ENCODE measurements at places on chromosomes 6 and 20.

DNA sequence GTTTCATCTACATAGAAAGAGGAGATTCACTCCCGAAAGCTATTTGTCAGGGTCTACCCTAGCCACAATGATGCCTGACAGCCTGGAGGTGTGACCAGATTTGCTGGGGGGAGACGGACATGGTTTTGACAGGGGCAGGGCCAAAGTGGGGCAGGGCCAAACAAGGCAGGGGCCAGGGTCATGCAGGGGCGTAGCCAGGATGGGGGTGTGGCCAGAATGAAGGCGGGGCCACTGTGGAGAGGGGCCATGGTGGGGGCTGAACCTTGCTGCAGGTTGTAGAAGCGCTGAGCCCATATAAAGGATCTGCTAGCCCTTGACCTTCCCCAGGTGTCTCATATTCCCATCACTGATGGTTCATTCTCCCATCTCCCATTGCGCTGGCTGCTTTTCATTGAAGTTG lies 184.1 kb upstream of the SULF2 start:
- no peak for DNase-seq

- no peak for DNase-seq
These were observed 199.3 kb upstream of the SGK1 start for GRCh38 chr6:134517145-134517658.

GRCh38 chr6:82172594-82172993 lies 75.0 kb downstream of the IBTK start:
- no peak for DNase-seq

GRCh38 chr6:110392727-110393126 lies 22.6 kb downstream of the DDO start:
- DNase-seq: no peak

- DNase-seq: no peak
These were observed 131.5 kb downstream of the SOBP start for GRCh38 chr6:107621229-107621937.

- DNase-seq: no peak
These were observed 5.4 kb upstream of the GSTA5 start for GRCh38 chr6:52846002-52846401.

DNA sequence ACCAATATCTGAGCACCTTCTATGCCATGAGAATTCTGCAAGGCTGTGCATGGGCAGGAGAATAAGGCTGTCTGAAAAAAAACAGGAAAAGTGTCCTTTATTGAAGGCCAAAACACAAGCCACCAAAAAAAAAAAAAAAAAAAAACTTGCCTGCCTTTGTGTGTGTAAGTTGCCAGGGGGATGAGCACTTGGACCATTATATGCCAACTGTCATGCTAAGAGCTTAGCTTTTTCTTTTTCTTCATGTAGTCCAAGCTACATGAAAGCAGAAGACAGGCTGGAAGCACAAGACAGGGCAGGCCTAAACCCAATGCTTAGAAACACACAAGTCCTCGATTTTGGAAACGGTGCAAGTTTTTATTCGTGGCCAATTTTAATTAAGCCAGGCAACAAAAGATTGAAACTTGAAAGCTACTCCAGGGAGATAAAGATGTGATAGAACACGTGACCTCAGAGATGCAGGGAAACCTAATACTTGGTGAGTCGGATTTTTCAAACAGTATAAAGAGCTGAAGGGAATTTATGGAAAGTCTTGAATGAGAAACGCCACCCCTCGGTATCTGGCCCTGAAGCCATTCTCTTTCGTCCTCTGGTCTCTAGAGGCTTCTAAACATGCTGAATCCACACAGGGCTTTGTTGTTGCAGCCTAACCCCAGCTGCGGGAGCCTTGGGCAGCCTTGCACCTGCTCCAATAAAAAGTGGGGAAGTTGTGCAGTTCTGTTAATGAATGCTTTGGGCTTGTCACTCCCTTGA lies 8.6 kb downstream of the BMP7 start:
- DNase-seq: no peak

DNA sequence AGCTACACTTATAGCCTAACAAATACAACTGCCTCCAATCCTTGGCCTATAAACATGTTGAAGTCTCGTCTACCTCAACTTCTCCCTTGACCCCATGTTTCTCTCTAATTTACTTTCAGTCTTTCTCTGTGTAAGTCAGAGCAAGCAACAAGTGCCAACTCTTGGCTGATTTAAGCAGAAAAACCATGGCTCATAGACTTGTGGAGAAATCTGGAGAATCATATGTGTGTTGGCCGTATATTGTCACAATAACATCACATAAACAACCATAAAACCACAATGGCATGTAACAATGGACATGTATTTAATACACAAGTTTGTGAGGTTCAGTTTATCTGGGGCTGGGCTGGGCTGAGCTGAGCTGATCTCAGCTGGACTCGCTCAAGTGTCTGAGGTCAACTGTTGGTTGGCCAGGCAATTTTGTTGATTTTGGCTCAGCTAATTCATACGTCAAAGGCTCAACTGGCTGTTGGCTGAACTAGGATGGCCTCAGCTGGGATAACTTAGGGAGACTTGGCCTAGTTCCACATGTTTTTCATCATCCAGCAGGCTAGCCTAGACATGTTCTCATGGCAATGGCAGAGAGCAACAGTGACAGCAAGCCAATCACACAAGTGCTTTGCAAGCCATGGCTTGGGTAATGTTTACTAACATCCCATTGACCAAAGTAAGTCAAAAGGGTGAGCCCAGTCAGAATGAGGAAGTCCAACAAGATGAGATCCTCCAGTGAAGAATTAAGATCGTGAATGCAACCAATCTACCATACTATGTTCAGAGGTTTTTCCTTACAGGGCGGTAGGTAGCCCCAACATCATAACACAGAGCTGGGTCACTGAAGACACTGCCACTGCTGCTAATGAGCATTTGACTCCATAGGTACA lies 12.9 kb upstream of the TBC1D22B start:
- DNase-seq: no peak

GRCh38 chr20:32205843-32206759 lies 1.4 kb downstream of the PLAGL2 start:
- no peak for DNase-seq

GRCh38 chr6:170388113-170388512 lies 81.6 kb downstream of the FAM120B start:
- no peak for DNase-seq

DNA sequence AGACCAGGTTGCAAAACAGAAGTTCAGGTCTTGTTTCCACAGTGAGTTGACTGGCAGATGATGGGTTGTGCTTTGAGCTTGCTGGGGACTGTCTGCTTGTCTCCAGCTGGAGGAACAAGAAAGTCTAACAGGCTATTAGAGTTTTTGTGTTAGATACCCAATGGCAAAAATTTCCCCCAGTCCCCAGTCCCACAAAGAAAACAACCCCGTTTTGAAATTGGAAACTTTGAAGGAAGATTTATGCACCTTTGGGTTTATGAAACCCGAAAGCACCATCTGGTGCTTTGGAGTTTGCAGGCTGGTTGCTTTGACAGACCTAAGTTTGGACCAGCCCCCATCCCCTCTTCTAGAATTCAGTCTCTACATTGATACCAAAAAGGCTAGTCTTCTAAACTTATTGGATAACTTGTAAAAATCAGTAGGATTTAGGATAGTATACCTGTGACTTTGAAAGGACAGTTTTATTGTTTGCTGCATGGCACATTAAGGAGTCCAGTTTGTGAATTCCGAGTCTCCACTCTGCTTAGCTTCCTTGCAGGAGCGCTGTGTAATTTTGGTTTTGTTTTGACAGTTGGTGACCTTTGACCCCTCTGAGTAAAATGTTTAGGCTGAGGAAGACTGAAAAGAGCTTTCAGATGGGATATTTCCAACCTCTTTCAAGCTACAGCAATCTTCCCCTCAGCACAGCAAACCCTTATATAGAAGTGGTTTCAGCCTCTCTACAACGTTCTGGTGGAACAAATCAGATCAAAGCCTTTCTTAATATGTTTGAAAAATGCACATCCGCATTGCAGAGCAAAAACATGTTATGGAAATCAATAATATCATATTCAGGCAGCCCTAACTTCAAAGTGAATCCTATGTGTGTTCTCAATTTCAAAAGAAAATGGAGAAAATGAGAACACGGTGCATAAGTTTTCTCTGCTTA lies 25.5 kb upstream of the PRL start:
- DNase-seq: no peak

DNA sequence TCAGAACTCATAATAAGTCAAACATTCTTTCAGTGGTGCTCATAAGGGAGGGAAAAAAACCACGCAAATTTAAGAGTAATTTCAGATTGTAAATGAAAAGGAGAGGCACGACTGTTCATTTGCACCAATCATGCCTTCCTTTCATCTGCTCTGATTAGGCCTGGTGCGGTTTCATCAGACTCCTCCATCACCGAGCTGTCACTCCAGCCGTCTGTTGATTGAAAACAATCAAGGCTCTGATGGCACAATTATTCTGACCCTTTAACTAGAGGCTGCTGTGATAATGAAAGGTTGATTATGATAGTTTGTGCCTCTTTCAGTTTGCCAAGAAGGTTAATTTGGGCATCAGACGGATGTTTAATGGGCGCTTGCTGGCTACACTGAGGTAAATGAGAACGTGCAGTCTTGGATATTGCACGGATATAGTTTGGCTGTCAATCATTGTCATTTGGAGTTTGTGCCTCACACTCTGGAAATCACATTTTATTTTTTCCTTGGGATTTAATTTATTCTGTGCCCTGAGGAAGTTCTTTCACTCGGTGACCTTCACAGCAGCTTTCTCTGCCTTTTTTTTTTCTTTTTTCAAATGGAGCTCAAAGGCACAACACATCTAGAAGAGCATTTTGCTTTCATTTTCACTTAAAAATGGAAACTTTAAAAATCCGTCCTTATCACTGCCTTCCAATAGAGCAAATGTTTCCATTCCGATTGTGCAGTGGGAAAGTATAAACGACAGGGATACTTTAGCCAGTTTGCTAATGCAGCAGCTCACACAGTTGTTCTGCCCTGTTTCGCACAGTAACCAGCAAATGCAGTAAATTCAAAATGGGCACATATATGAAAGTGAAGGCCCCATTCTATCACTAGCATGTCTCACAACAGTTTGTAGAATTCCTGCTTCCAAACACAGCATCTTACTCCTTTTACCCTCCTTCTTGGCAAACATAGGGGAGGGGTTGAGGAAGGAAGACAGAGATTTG lies 172.8 kb downstream of the KLHL32 start:
- no peak for DNase-seq

- DNase-seq: no peak
These were observed at the start of gene FILIP1 for GRCh38 chr6:75493400-75494064. FILIP1 (minus strand) TSS chr6:75493800; CDS start chr6:75414972, 78,828 bp downstream.

DNA sequence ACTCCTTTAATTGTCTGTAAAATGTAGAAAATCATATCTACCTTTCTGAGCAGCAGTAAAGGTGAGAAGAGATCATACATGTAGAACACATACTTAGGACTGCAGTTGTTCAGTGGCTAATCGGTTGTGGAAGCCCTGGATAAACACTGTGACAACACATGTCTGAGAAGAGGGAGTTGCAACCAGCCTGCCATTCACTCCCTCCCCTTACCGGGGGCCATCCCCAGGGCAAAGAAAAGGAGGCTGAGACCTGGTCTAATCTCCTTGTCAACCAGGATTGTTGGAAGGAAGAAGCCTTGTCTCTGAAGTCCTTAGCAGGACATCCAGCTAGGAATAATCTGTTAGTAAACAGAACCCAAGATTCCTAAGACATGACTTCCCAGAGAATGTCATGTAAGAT lies 462.5 kb upstream of the AGPAT4 start:
- no peak for DNase-seq

- no peak for DNase-seq
These were observed 22.1 kb upstream of the CD83 start for GRCh38 chr6:14095437-14095836.

DNA sequence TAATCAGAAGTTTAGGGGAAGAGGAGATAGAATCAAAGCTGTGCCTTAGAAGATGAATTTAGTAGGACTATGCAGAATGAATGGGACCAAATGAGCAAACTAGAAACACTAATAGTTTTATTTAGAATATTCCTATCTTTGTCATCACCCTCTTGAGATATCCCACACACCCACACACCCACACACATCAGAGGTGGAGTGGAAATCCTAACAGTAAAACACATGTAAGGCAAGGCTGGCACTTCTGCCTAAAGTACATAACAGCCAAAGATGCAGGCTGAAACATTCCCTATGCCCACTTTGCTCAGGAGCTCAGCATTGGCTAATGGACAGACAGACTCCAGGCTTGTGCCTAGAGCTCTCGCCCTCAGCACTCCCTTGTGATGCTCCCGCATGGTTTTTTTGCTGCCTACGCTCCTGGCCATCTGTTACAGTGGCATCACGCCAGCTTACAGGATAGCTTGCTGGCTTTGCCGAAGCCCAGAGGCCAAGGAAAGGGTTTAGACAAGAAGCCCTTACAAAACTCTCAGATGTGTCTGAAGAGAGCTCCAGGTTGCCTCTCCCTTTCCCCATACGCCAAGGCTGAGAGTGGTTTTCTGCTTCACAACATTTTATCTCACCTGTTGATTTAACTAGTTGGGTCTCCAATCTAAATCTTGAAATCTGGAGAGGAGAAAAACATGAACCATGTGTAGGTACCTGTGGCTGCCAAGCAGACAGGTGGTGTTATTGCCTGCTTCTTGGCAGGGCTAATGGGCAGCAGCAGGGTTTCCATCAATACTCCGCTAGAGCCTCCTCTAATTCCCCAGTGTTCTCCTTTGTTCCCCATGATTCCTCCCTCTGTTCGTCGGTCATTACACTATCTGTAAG lies 282.6 kb upstream of the ID4 start:
- DNase-seq: no peak
